ENCODE measurements at places on chromosomes 2 and 18.

GRCh38 chr2:16148632-16149348, 208.4 kb downstream of the MYCN start:
- DNase-seq: no peak

GRCh38 chr2:53786352-53786704, 425 bp downstream of the ASB3 start:
- no peak for DNase-seq

DNA sequence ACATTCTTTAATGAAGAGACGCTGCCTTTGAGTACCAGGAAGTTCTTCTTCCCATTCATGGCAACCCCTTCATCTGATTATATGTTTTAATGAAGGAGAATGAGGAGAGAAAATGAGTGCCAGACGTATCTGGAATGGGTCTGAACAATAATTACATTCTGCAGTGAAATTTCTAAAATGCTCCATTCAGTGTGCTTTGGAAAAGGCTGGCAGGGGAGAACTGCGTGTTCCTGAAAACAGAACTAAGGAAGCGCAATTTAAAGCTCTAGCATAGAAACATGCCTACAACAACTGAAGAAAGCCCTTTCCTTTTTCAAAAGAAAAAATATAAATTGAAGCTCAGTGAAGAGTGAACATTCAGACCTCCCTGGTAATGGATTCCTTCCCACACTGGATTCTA, 58.8 kb downstream of the BOD1L2 start:
- DNase-seq: no peak

GRCh38 chr2:202429164-202429980, 53.2 kb downstream of the BMPR2 start:
- DNase-seq: no peak

- no peak for DNase-seq
Observed at GRCh38 chr18:55076643-55077218, 117.5 kb upstream of the CCDC68 start.

DNA sequence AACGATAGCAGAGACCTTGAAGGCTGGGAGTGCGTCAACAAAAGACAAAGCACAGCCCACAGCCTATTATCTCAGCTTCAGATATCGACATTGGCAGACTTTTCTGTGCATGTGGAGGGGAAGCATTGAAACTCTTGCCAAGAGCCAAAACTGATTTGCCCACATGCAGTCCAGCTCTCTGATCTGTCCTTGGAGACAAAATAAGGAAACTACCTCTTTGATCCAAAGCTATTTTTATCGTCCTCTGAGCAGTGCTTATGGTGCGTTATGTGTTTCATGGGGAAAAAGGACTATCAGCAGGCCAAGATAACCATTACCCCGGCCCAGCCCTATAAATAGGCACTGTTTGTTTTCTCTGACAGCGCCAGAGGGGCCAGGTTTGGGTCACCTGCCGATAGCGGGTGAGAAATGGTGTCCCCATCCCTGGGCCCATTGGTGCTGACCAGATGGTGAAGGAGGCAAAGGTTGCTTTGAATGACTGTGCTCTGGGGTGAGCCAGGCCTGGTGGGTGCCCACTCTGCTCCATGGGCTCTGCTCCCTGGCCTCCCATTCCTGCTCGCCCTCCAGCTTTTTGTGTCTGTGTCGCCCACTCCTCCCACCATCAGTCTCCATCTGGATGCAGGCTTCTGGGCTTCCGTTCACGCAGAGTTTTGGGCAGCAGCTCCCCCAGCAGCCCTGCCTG, 176.1 kb upstream of the HS6ST1 start:
- no peak for DNase-seq

DNA sequence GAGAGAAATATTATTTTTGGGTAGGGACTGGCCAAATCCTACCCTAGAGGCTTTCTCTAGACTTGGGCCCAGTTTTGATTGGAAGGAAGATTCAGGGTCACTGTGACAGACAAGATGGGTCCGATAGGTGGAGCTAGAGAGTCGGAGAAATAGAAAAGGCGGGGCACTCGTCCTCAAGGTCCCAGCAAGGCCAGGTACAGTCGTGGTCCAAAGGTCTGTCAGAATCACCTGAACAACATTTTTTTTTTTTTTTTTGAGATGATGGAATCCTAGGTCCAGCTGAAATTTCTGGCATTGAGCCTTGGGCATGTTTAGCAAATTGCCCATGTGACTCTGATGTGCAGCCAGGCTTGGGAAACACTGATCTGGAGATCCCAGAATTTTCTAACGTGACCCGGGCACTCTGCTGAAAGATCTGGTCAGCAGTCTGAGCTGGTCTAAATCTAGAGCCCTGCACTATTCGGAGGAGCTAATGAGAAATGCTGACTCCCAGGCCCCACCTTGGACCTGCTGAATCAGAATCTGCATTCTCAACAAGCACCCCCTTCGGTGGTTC, 23.0 kb upstream of the NTSR2 start:
- DNase-seq: peak; percentile 19

- DNase-seq: peak; percentile 5
Observed at GRCh38 chr2:163774862-163775261, 39.1 kb upstream of the FIGN start.

DNA sequence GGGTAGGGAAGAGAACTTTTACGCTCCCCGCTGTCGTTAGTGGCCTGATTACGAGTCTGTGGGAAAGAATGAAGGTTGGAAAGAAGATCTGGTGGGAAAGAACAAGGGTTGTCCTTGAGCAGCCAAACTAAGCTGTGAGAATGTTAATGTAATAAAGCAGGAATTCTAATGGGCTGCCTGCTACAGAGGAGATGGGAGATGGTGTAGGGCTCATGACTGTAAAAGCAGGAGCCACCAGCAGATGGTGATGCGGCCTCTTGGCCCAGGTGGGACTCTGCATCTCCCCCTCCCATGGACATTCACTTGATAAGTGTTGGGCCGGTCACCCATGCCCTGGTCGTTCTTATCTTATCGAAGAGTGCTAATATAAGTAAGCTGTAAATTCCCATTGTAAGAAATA, 150.0 kb downstream of the NEDD4L start:
- no peak for DNase-seq

DNA sequence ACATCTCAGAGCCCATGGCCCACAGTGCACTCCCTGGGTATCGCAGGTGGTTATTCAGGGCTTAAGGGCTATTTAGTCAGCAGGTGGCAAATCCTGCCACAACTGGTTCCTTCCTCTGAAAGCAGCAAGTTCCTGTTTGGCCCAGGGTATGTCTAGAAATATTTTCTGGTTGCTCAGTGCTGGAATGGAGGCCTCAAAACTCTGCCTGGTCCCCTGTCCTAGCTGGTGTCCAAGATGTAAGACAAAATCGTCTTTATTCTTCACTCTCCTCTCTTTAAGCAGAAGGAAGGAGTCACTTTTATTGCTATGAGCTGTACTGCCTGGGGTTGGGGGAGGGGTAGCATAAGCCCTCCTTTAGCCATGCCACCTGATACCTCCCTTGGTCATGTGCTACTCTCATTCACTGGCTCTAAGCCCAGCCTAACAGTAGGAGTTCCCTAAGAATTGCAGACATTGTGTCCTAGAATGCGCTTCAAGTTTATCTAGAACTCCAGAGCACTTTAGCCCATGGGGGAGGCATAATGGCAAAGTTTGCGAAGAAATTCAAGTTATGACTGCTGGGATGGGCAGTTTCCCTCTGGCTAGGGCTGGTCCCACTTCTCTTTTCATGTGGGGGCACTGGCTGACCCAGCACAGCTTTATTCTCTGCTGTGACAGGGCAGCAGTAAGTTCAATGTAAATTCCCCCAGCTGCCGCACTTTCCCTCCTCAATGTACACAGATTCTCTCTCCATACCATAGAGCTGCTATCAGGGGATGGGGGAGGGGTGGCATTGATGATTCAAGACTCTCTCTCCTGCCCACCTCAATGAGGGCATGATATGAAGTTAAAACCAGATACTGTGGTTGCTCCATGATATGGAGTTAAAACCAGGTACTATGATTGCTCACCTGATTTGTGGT, 27.1 kb upstream of the CWC22 start:
- DNase-seq: no peak

GRCh38 chr2:172564376-172564775, 8.5 kb downstream of the PDK1 start:
- no peak for DNase-seq

DNA sequence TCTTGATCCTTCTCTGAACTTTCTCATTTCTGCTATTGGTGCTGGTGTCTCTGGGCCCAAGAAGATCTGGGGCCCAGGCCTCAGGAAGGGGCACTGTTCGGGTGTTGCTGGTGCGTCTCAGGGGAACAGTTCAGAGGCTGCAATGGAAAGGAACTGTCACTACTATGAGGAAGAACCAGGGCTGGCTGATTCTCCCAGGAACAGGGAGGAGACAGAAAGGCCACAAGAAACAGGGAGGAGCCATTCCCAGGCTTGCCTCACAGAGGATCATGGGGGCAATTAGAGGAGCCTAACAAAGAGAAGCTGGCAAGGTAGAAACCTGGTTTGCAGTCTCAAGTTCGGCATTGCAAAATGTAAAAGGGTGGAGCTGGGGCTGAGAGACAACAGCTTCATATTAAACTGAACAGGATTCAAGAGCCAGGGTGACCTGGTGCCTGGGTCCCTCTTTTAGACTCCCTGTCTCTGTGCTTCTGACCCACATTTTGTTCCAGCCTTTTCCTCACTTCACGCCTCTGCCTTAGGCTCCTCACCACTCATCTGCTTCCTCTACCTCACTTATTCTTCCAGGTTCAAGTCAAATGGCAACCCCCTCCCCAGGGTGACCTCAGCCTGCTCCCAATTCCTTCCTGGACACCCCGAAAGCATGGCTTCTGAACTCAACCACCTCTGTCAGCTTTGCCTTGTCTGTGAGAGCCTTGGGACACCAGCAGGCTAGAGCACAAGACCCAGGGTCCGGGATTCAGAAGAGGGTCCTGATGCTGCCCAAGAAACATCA, 58.4 kb downstream of the GYPC start:
- no peak for DNase-seq

- no peak for DNase-seq
Observed at GRCh38 chr2:232505856-232506255, 14.3 kb upstream of the PRSS56 start.

Data from NCI-H446 treated with DMSO at 0.1 percent for 48 hours (cell line).